ENCODE measurements at places on chromosomes 3 and 15.

GRCh38 chr15:99409097-99409473, 156.7 kb upstream of the MEF2A start:
- DNase-seq: peak; percentile 69

DNA sequence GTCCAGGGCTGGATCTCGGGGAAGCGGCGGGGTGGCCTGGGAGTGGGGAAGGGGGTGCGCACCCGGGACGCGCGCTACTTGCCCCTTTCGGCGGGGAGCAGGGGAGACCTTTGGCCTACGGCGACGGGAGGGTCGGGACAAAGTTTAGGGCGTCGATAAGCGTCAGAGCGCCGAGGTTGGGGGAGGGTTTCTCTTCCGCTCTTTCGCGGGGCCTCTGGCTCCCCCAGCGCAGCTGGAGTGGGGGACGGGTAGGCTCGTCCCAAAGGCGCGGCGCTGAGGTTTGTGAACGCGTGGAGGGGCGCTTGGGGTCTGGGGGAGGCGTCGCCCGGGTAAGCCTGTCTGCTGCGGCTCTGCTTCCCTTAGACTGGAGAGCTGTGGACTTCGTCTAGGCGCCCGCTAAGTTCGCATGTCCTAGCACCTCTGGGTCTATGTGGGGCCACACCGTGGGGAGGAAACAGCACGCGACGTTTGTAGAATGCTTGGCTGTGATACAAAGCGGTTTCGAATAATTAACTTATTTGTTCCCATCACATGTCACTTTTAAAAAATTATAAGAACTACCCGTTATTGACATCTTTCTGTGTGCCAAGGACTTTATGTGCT, 527 bp downstream of the B2M start:
- peak; percentile 31 for DNase-seq

DNA sequence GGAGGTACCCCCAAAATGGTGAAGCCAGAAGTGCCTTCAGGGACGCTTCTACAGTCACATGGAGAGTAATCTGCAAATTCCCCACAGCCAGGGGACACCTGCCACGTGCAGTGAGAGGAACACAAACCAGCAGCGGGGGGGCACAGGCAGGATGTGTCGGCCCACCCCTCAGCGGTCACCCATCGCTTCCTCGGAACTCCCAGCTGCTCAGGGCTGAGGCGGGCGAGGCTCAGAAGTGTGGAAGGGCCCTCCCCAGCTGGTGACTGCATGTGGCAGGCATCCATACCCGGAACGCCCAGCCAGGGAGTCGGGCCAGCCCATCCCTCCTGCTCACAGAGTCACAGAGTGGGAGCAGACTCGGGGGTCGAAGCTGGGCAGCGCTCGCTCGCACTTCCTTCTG, 63.7 kb downstream of the SLC12A8 start:
- DNase-seq: no peak

GRCh38 chr15:29035336-29036285, 149.8 kb downstream of the APBA2 start:
- DNase-seq: no peak

GRCh38 chr15:100092034-100092433, 249.7 kb downstream of the ADAMTS17 start:
- no peak for DNase-seq
